Left lung (tissue), 14 donors: ENCODE measurements at places on chromosomes 1 and 21. TPM values are rescaled to one million over a fixed set of nuclear protein-coding genes. Genes with fewer than 3 reads are reported as not detected.

DNA sequence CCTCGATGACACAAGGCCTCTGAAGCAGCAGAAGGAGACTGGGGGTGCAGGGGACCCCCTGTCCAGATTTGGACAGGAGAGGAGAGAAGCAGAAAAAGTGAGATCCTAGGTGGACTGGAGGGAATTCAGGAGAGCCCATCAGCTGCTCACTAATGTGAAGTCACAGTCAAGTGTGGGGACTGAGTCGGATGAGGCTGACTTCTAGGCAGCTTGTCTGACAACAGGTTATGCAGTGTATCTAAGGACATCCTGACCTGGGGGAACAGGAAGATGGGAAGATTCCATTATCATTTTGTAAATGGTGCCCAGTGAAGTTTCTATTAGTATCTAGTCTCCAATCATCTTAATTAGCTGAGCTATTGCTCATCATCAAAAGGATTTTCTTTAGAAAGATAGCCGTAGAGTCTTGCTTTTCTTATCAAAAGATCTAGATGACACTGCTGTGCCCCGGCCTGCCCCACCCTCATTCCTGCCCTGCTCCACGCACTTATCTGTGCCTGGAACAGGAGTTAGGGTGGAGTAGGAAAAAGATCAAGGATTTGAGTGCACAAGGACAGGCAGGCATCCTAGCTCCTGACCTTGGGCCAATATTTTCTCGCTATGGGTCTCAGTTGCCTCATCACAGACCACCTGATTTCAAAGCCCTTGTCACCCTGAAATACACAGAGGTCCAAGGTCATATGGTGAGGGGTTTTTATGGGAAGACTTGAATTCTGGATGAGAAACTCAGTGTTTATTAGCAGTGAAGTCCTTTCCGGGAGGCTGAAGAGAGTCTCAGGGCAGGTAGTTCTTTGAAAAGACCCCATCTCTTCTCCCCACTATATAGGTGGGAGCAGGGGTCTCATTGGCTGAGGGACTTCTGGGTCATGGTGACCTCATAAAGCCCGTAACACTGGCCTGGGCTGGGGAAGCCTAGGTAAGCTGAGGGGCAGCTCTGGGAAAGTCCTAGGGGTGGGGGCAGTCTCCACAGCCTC, at the start of gene MROH7:
Gene MROH7 (plus strand): TSS at position 924 of the 974 bp plus-strand sequence. CDS start 11,141 bp downstream, outside the sequence.
- H3K27me3 ChIP-seq, result no peaks in the 10 kb centered on the region
- H3K4me3 ChIP-seq, result no peak within 1 kb of the TSS
- no peaks in the 10 kb centered on the region for H3K36me3 ChIP-seq
- no peaks in the 10 kb centered on the region for H3K4me1 ChIP-seq

DNA sequence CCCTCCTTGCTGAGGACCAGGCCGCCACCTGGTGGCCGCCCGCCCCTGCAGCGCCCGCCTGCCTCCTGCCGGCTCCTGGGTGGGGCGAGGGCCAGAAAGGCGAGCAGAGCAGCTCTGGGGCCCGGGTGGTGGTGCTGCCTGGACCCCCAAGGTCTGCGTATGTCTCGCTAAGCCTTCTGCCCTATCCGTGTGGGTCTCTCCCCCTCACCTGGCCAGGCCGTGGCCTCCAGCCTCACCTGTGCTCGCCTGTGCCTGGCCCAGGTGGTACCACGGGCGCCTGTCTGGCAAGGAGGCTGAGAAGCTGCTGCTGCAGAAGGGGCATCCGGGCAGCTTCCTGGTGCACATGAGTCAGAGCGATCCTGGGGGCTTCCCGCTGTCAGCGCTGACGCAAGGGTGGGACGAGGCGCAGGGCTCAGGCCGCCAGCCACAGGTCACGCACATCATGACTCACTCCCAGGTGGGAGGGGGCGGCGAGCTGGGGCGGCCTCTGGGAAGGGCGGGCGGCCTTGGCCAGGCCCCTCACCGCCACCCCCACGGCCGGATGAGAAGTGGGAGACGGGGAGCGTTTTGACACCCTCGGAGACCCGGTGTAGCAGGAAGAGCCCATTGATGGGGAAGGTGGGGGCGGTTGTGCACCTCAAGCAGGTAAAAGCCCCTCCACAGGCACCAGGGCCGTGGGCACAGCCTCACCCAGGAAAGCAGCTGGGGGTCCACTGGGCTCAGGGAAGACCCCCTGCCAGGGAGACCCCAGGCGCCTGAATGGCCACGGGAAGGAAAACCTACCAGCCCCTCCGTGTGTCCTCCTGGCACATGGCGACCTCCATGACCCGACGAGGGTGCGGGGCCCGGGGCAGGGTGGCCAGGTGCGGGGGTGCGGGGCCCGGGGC, 9.9 kb downstream of the RNF223 start:
- no peak overlapping the region for H3K27ac ChIP-seq
- peaks cover 94% of the 10 kb centered on the region for H3K27me3 ChIP-seq
- DNase-seq, result peak; percentile 92
- no peaks in the 10 kb centered on the region for H3K36me3 ChIP-seq

DNA sequence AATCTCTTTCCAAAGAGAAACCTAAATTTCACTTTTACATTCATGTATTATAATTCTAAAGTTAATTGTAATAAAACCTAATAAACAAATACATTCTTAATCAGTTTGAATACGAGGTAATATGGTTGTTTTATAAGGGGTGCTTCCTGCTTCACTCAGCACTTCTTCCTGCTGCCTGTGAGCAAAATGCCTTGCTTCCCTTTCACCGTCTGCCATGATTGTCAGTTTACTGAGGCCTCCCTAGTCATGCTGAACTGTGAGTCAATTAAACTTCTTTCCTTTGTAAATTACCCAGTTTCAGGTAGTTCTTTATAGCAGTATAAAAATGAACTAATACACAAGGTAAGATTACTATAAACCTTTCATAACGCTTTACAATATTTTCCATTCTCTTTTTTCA, 491.1 kb upstream of the LRRC7 start:
- no peak for DNase-seq
- no peak overlapping the region for H3K4me3 ChIP-seq
- H3K4me1 ChIP-seq, result no peaks in the 10 kb centered on the region
- H3K27me3 ChIP-seq, result no peaks in the 10 kb centered on the region
- H3K27ac ChIP-seq, result no peak overlapping the region

- H3K4me3 ChIP-seq, result no peak overlapping the region
- no peak for DNase-seq
- no peaks in the 10 kb centered on the region for H3K27me3 ChIP-seq
- H3K27ac ChIP-seq, result no peak overlapping the region
- H3K4me1 ChIP-seq, result peaks cover 27% of the 10 kb centered on the region
These were observed 193.1 kb downstream of the ST6GALNAC3 start for GRCh38 chr1:76267631-76268030.

DNA sequence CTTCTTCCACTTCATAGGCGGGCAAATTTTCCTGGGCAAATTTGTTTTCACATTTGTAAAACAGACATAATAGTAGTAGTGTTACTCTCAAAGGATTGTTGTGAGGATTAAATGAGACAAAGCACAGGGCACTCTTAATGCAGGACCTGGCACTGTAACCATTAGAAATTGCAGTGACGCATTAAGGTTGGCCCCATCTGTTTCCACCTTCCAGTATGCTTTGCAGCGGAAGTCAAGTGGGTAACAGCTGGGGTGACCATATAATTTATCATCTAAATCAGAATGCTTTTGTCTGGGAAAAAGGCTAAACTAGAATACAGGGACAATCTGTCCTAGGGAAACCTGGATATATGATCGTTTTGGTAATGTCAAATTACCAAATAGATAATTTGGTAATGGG, 132.5 kb upstream of the CACHD1 start:
- H3K4me1 ChIP-seq, result no peaks in the 10 kb centered on the region
- no peak overlapping the region for H3K27ac ChIP-seq
- H3K4me3 ChIP-seq, result no peak overlapping the region
- no peaks in the 10 kb centered on the region for H3K27me3 ChIP-seq
- DNase-seq, result no peak

- H3K27ac ChIP-seq, result no peak overlapping the region
- no peak overlapping the region for H3K4me3 ChIP-seq
- DNase-seq, result no peak
- H3K36me3 ChIP-seq, result no peaks in the 10 kb centered on the region
- H3K27me3 ChIP-seq, result no peaks in the 10 kb centered on the region
- H3K4me1 ChIP-seq, result no peaks in the 10 kb centered on the region
These were observed 177.6 kb downstream of the HHIPL2 start for GRCh38 chr1:222370081-222370912.

DNA sequence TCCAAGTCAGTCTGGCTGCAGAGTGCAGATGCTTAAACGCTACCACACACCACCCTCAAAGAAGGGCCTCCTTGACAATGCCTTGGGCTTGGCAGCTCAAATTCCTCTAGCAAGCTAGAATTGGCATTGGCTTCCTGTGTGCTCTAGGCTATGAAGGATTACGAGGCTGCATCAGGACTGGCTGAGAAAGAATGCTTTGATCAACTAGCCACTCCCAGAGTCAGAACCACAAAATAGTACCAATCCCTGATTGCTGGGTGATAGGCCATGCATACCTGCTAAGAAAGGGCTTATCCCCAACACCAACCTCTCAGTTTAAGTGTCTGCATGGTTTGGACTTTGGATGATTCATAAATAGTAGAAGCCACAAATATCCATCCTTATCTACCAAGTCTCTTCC, 504.9 kb downstream of the OMA1 start:
- no peaks in the 10 kb centered on the region for H3K4me1 ChIP-seq
- H3K27me3 ChIP-seq, result no peaks in the 10 kb centered on the region
- H3K36me3 ChIP-seq, result no peaks in the 10 kb centered on the region
- DNase-seq, result no peak
- no peak overlapping the region for H3K27ac ChIP-seq

- no peaks in the 10 kb centered on the region for H3K27me3 ChIP-seq
- H3K36me3 ChIP-seq, result no peaks in the 10 kb centered on the region
- no peaks in the 10 kb centered on the region for H3K4me1 ChIP-seq
- DNase-seq, result no peak
- no peak overlapping the region for H3K4me3 ChIP-seq
- no peak overlapping the region for H3K27ac ChIP-seq
These were observed 39.0 kb upstream of the MYSM1 start for GRCh38 chr1:58738876-58739275.

- no peak overlapping the region for H3K27ac ChIP-seq
- no peaks in the 10 kb centered on the region for H3K4me1 ChIP-seq
- no peaks in the 10 kb centered on the region for H3K27me3 ChIP-seq
- no peak for DNase-seq
- no peak overlapping the region for H3K4me3 ChIP-seq
These were observed 25.0 kb downstream of the GORAB start for GRCh38 chr1:170556917-170557316.

GRCh38 chr1:97119260-97120158, 397.9 kb downstream of the PTBP2 start:
- H3K27me3 ChIP-seq, result no peaks in the 10 kb centered on the region
- H3K36me3 ChIP-seq, result peaks cover 14% of the 10 kb centered on the region
- DNase-seq, result no peak
- no peaks in the 10 kb centered on the region for H3K4me1 ChIP-seq
- no peak overlapping the region for H3K4me3 ChIP-seq
- H3K27ac ChIP-seq, result no peak overlapping the region

DNA sequence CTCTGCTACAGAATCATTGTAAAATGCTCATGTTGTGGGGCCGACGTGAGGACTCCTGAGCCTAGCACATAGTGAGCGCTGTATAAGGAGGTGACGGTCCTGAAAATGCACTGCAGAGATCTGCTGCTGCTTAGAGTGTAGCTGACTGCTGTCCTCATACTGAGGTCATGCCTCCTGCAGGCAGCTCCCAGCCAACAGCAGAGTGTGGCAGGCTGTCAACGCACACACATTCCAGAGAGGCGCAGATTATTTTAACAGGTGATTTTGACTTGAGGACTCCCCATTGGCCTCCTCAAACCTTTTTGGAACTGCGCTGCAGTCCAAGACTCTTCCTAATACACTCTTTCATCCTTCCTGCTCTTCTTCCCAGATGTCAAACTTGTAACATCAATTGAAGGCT, 119.8 kb upstream of the KCNJ6 start:
- no peak overlapping the region for H3K27ac ChIP-seq
- peaks cover 18% of the 10 kb centered on the region for H3K27me3 ChIP-seq
- no peaks in the 10 kb centered on the region for H3K4me1 ChIP-seq
- no peak overlapping the region for H3K4me3 ChIP-seq

DNA sequence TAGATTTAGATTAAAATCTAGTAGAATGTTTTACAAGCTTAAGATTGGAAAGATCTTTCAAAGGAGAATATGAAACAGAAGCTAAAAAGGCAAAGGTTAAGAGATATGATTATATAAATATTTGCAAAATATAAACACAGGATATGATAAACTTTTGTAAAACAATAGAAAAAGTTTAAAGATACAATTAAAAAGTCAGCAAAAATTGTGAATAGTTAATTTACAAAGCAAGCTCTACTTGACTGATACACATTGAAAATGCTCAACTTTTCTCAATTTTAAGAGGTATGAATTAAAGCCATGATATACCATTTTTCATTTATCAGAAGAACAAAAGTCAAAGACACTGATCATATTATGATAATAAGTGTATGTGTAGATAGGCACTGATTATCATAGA, 21.0 kb downstream of the RAB3GAP2 start:
- no peaks in the 10 kb centered on the region for H3K4me1 ChIP-seq
- H3K36me3 ChIP-seq, result no peaks in the 10 kb centered on the region
- H3K4me3 ChIP-seq, result no peak overlapping the region
- H3K27me3 ChIP-seq, result no peaks in the 10 kb centered on the region

DNA sequence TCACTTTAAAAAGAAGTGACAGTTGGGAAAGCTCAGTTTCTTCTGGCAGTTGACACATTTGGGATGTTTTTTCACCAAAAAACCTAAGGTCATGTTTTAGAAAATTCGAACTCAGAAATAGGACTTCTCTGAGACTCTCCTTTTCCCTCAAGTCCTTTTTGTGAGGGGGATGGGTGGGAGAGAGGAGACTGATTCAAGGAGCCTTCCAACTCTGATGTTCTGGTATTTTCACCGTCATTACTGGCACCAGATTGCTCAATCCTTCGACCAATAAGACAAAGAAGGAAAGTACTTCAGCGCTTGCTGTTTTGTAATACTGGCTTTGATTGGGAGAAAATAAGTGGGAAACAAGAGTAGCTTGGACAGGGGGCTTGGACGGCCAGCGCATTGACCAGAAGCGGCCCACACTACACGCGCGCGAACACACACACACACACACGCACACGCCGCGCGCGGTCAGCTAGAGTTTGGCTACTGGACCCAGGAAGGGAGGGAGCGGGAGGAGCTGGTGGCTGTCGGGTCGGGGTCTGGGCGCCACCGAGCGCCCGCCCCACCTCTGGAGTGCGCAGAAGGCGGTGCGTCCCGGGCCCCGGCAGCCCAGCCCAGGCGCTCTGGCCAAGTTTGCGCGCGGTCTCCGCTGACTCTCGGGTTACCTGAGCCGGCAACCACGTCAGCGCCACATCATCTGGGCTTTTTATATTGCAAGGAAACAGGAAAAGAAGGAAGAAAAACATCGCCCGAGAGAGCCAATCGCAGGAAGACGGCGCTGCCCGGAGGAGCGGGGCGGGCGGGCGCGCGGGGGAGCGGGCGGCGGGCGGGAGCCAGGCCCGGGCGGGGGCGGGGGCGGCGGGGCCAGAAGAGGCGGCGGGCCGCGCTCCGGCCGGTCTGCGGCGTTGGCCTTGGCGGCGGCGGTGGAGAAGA, at the start of gene KCNK1:
Gene KCNK1 (plus strand): TSS at position 855 of the 921 bp plus-strand sequence. CDS start 66 bp downstream, at position 921.
- H3K4me3 ChIP-seq, result peak within 1 kb of the TSS; percentile 47
- H3K27me3 ChIP-seq, result peaks cover 8% of the 10 kb centered on the region
- no peaks in the 10 kb centered on the region for H3K36me3 ChIP-seq
- peak within 1 kb of the TSS; percentile 79 for H3K27ac ChIP-seq

GRCh38 chr1:29802181-29803068, 566.1 kb downstream of the PTPRU start:
- no peaks in the 10 kb centered on the region for H3K36me3 ChIP-seq
- H3K27ac ChIP-seq, result no peak overlapping the region
- H3K4me3 ChIP-seq, result no peak overlapping the region
- no peaks in the 10 kb centered on the region for H3K27me3 ChIP-seq
- no peak for DNase-seq
- H3K4me1 ChIP-seq, result no peaks in the 10 kb centered on the region

Gene HSD3B1
- not detected for total RNA-seq

Gene ENAH
- total RNA-seq, result 106 TPM

Gene TSSK3
- 1.8 TPM for total RNA-seq

Gene PLPPR4
- total RNA-seq, result 7.1 TPM

Gene IPO13
- 33.4 TPM for total RNA-seq

Gene TIE1
- total RNA-seq, result 67.8 TPM

Gene TEDDM1
- not detected for total RNA-seq
